OCI-LY7 (cell line): ENCODE measurements at places on chromosomes 4 and X.

DNA sequence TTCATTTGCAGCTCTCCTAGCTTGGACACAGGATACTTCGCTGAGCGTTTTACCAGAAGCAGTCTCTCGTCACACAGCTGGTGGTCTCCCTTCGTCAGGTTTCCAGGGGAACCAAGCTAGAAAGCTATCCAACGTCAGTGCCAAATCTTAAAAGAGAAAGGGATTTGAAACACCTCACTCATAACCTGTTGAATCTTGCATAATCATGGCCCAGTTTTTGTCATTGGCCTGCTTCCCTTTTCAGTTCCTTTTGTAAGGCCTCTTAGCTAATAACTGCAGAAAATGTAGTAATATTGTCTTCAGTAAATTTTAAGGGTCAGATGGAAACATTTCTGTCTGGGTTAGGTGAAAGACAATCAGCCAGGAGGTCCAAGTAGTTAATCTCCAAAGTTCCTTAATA, 22.0 kb downstream of the RAB39B start:
- DNase-seq: no peak

DNA sequence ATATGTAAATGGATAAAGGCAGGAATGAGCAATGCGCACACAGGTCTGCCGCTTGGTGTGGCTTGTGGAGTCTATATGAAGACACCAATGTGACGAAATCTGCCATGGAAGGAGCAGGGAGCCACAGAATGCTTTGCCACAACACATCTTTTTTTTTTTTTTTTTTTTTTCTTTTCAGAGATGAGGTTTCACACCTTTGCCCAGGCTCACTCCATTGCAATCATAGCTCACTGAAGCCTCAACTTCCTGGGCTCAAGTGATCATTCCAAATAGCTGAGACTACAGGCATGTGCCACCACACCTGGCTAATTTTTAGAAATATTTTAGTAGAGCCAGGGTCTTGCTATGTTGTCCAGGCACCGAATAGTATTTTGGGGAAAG, 17.4 kb upstream of the SLC34A2 start:
- no peak for DNase-seq

DNA sequence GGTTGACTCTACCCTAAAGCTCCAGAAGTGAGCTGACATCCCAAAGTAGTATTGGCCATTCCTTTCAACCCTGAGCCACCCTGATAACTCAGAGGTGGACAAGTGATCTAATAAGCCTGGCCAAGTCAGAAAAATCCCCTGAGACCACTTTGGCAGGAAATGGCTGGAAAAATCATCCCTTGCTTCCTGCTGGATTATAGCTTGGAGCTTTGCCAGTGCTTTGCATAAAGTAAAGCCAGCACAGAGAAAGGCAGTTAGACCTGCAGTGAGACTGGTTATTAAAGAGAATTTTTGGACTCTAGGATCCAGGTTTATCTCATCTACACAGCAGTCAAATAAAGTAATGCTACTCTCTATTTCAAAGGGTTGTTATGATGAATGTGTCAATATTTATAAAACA, 6.4 kb downstream of the CXCL3 start:
- no peak for DNase-seq

GRCh38 chr4:176588436-176588835, 204.3 kb downstream of the VEGFC start:
- DNase-seq: no peak
